Activated CD8-positive, alpha-beta memory T cell treated with anti-CD3 and anti-CD28 coated beads for 48 hours (primary cell): ENCODE measurements at places on chromosomes 6 and 20.

- DNase-seq: no peak
Measured at GRCh38 chr6:134741200-134741536, 208.7 kb downstream of the ALDH8A1 start.

DNA sequence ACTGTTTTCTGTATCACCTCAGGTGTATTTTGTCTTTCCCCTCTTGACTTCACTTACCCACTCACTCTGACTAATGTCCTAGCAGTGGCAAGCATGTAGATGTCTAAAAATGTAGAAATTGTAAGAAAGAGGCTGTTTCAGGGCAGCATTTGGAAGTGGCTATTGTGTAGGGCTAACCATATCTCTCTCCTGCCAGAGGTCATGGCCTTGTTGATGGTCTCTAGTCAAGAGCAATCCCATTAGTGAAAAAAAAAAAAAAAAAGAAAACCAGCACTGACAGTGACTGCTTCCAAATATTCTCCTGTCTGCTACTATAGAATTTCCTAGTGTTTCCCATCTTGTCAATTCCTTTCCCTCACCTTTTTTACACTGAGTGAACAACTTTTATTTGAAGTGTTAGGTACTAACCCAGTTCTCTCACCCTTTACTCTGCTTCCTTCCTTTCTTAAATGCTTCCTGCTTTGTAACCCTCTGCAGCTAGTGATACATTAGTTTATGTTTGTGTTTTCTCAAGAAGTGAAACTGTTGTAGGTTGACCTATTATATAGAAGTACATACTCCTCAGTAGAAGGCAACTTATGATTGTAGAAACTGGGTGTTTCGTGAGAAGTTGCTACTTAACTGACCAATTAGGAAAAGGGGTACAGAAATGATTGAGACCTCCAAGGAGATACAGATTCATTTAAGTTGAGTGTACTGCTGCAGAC, 174.1 kb upstream of the PTPRK start:
- DNase-seq: no peak

DNA sequence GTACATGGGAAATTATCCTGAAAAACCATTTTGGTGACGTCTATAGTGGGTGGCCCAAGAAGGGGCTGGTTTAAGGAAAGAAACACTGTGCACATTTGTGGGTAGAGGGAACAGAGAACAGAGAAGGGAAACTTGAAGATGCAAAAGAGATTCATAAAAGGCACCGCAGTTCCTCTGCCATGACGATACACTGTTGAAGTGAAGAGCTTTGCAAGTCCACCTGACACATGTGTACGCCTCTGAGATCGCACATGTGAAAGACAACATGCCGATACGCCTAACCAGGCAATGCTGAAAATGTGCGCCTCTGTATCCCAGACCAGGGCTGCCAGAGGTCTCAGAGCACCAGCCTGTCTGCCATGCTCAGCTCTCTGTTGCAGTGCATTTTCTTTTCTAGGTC, 180.9 kb downstream of the KIF16B start:
- DNase-seq: no peak

GRCh38 chr6:121607721-121608120, 172.3 kb downstream of the GJA1 start:
- DNase-seq: no peak

DNA sequence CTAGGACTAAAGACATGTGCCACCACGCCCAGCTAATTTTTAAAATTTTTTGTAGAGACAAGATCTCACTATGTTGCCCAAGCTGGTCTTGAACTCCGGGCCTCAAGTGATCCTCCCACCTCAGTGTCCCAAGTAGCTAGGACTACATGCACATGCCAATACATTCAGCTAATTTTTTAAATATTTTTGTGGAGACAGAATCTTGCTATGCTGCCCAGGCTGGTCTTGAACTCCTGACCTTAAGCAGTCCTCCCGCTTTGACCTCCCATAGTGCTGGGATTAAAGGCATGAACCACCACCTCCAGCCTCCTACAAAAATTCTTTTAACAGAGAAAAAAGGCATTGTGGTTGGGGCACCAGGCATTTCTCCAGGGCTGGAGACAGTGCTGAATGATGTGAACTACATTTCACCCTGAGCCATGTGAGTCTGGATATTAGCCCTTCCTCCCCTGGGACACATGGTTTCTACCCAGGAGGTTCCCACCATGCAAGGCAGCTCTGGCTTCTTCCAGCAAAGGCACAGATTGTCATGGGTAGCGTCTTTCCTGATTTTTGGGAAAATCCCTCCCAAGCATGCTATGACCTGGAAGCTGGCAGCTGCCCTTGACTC, 36.3 kb upstream of the CMTR1 start:
- DNase-seq: no peak

DNA sequence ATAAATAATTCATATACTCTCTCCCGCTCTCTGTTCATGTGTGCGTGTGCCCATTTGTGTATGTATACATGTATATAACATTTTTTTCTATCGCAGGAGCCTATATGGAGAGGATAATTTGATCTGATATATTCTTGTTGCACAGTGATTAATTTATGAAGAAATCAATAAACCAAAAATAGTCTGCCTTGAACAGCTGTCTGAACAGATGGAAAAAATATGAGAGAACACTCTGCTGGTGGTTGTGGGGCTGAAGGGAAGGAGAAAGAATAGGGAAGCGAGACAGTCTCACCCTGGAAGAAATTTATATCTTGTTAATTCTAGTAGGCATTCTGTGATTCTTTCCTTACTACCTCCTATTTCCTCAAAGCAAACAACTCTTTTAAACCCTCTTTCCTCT, 96.6 kb upstream of the B3GAT2 start:
- DNase-seq: no peak

- DNase-seq: no peak
Measured at GRCh38 chr6:150336299-150336698, 32.5 kb upstream of the IYD start.

- DNase-seq: no peak
Measured at GRCh38 chr6:8400663-8401062, 34.7 kb downstream of the SLC35B3 start.

DNA sequence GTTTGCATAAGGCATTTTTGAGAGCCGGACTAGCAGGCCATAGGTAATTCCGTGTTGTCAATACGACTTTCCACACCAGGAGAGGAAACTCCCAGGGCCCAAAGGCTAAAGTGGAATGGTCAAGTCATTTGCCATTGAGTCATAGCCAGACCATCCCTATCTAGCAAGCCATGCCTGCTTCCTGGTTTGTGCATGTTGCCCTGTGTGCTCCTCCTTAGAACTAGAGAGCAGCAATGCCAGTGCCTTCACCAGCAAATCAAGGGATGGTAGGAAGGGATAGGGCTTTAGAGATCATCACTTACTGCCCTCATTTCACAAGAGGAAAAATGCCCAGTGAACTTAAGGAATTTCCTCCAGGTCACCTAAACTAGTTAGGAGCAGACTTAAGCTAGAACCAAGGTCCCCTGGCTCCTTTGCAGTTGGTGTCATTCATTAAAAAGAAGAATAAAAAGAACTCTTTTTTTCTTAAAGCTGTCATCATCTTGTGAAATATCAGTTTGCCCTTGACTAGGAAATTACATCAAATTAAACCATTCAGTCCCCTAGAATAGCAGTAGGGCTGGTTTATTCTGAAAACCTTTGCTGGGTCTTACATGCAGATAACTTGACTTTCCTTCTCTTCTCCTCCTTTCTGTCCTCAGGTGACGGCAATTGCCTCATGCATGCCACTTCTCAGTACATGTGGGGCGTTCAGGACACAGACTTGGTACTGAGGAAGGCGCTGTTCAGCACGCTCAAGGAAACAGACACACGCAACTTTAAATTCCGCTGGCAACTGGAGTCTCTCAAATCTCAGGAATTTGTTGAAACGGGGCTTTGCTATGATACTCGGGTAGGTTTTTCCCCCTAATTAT, 7.4 kb downstream of the TNFAIP3 start:
- DNase-seq: no peak

GRCh38 chr20:41734506-41734945, 116.3 kb upstream of the CHD6 start:
- peak; percentile 3 for DNase-seq

DNA sequence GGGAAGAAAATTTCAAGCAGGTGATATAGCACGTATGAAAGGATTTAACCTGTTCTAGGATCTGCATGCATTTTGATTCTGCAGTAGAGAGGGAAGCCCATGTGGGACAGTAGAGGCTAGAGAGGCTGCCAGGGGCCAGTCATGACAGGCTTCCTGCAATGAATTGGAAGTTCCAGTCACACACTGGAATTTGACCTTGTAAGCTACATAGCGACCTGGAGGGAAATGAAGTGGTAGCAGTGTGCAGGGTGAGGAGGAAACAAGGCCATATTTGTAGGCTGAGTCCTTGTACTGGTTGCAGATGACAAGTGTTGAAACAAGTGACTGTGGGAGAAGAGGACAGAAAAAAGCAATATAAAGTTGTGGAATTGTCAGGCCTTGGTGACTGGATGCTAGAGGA, 58.6 kb upstream of the OLIG3 start:
- no peak for DNase-seq

DNA sequence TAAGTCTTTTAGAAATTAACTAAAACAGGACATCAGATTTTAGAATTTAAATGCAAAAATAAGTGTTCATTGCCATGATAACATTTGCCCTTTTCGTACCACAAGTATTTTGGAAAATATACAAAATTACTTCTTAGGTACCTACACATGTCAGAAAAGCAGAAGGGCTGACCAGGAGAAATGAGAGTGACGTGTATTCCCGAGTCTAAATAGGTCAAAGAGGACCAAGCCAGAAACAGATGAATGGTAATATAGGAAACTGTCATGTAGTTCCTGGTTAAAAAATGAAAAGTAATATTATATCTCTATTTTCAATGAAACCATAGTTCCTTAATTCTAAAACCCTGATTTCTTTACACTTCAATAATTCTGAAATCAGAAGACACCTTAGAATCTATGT, 126.2 kb downstream of the IPCEF1 start:
- DNase-seq: no peak

DNA sequence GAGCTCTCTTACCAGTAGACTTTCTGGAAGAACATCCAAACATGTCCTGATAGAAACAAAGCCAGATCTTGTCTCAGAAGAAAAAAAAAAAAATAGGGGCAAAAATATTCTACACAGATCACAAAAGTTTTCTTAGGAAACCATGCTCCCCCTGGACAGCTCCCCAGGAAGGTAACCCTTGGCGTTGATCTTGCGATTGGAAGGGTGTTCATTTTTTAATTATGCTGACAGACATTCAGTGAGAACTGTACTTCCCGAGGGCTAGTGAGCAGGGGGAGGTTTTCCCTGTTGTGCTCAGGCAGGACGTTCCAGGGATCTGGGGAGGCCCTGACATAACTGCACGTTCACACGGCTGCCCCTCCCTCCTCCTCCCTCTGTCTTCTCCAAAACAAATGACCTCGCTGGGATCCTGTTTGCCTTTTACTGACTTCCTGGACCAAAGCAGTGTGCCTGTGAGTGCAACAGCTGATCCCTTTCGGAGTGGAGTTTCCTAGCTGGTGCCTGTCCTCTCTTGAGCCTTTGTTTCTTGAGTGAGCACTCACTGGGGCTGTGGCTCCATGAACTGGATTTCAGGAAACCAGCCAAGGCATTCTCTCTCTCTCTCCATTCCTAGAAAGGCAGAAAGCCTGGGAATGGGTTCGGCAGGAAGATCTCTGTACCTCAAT, 46.7 kb downstream of the MARCKS start:
- DNase-seq: no peak

DNA sequence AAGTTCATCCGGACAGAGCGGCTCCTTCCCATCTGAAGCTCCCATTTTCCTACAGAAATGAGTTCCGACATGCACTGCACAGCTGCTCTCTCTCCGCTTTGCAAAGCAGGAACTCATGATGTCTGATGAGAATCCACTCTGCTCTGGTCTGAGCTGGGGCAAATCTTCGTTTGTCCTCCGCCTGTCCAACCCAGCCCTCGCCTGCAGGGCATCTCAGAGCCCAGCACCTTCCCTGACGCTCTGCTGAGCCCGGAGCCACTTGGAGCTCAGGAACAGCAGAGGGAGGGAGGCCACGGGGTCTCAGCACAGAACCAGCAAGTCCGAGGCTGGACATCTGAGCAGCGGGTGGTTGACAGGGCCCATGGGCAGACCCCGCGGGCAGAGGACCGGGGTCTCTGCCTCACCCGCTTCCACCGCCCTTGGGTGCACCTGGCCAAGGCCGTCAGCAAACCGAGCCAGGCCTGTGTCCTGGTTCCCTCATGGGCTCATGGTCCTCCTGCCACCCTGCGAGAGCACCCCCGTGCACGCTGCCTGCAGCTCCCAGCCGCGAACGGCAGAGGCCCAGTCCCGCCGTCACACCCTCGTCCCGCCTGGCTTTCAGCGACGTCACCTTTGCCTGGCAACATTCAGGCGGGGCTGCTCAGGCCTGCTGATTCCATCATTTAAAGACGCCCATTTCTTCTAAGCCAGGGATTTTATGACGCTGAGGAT, 78.5 kb upstream of the BHLHE23 start:
- no peak for DNase-seq

DNA sequence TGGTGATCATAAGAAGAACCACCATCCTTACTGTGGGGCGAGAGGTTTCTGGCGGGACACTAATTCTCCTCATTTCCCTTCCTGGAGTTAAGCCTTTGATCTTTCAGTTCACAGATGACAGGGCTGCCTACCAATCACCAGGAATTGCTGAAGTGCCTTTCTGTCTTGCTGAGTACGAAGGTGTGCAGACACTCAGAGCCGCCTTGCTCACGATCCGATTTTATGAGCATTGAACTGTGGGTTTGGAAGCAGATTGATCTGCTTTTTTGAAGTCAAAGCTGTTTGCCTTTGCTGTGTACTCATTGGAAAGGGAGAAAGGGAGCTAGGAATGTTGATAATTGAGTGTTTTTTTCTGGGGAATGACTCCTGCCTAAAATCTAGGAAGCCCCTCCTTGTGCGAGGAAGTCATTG, 129.1 kb upstream of the SALL4 start:
- DNase-seq: no peak

DNA sequence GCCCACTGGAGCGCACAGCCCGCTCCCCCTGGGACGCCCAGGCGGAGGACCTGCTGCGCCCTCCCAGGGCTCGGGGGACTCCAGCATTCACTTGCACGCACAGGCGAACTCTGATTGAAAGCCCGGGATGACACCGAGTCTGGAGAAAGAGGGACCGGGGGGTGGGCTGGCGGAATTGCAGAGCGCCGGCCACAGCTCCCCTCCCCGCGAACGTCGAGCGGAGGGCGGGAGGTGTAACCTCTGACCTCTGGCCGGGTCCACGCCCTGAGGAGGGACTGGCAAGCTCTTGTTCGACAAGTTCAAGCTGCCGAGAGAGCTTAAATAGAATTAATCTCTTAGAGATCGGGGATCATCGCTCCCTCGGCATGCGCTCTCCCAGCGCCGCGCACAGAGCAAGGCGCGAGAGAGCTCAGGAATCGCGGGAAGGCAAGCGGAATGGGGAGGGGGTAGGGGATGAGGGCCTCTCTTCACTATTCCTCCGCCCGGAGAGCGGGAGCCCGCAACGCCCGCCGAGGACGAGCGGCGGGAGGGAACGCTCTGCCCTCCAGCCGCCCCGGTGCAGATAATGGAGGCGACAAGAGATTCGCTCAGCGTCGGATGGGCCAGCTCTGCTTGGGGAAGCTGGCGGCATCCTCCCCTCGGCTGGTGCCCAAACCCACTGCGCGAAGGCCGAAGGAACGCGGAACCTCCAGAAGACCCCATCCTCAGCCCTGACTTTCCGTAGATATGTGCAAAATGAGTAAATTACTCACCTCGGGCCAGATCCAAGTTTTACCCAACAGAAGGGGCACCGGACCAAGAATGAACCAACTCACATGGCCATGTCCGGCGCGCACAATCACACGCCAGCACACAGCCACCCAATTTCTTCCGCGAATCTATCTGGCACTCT, 761 bp upstream of the NR2E1 start:
- DNase-seq: no peak
